Osteoblast (primary cell): ENCODE measurements at places on chromosomes 3 and 15. TPM values are rescaled to one million over a fixed set of nuclear protein-coding genes. Genes with fewer than 3 reads are reported as not detected.

The PPM1L gene
- total RNA-seq, result 2.4 and 4.3 TPM in 2 replicates

The DNAJA4 gene
- 2.1 and 2.2 TPM in 2 replicates for total RNA-seq

The CCR4 gene
- total RNA-seq, result not detected in 2 replicates

The EBLN2 gene
- 6.2 and 7.4 TPM in 2 replicates for total RNA-seq

The CCK gene
- total RNA-seq, result not detected in 2 replicates

The FANCD2OS gene
- total RNA-seq, result not detected in 2 replicates

The STARD5 gene
- 5.9 and 6.5 TPM in 2 replicates for total RNA-seq

The TAGLN3 gene
- total RNA-seq, result not detected in 2 replicates

The C3orf62 gene
- 1.8 and 3.6 TPM in 2 replicates for total RNA-seq

The CTDSPL2 gene
- total RNA-seq, result 59.5 and 75.3 TPM in 2 replicates

The ETFA gene
- 85.0 and 110 TPM in 2 replicates for total RNA-seq

The CCR3 gene
- total RNA-seq, result not detected in 2 replicates

The PLA2G4D gene
- not detected in 2 replicates for total RNA-seq

The LAMB2 gene
- total RNA-seq, result 355 and 450 TPM in 2 replicates

The UROC1 gene
- total RNA-seq, result not detected in 2 replicates

The FEZF2 gene
- total RNA-seq, result not detected in 2 replicates

The ILDR1 gene
- total RNA-seq, result not detected in 2 replicates

The SAMD7 gene
- total RNA-seq, result not detected in 2 replicates

The MAN2A2 gene
- 15.2 and 20.0 TPM in 2 replicates for total RNA-seq

The PIF1 gene
- 6.2 and 9.4 TPM in 2 replicates for total RNA-seq

The SAXO2 gene
- 1.1 and 6.2 TPM in 2 replicates for total RNA-seq

The MED12L gene
- total RNA-seq, result 0.59 and 2.2 TPM in 2 replicates

The TP63 gene
- total RNA-seq, result 1.8 and 2.4 TPM in 2 replicates

The FAM3D gene
- total RNA-seq, result not detected in 2 replicates

The SEMA3G gene
- total RNA-seq, result under 0.01 TPM in 1 of 2 replicates, not detected in the other

The GNAT1 gene
- not detected in 2 replicates for total RNA-seq

The SCN5A gene
- under 0.01 TPM in 1 of 2 replicates, not detected in the other for total RNA-seq

The STOML1 gene
- total RNA-seq, result 14.1 and 15.0 TPM in 2 replicates

The ALDH1L1 gene
- under 0.01 TPM in 1 of 2 replicates, not detected in the other for total RNA-seq

The TRA2B gene
- 95.2 and 111 TPM in 2 replicates for total RNA-seq

The CTDSPL gene
- 34.7 and 44.5 TPM in 2 replicates for total RNA-seq

The TM4SF18 gene
- 0.29 TPM in 1 of 2 replicates, not detected in the other for total RNA-seq

The MYZAP gene
- total RNA-seq, result under 0.01 TPM in 1 of 2 replicates, not detected in the other

The NANOGP8 gene
- under 0.01 and 1.2 TPM in 2 replicates for total RNA-seq

The CPEB1 gene
- 29.2 and 36.6 TPM in 2 replicates for total RNA-seq

The ADAMTSL3 gene
- 0.29 and 0.72 TPM in 2 replicates for total RNA-seq

The CACNA1D gene
- total RNA-seq, result under 0.01 and 0.29 TPM in 2 replicates

The CD86 gene
- total RNA-seq, result 0.29 TPM in 1 of 2 replicates, not detected in the other

The GPR176 gene
- total RNA-seq, result 136 and 173 TPM in 2 replicates

The IGF2BP2 gene
- total RNA-seq, result 80.4 and 81.8 TPM in 2 replicates
